ENCODE measurements at places on chromosomes 11 and 22. TPM values are rescaled to one million over a fixed set of nuclear protein-coding genes. Genes with fewer than 3 reads are reported as not detected.

The MGAT3 gene
- not detected for total RNA-seq

- no peak for DNase-seq
Measured at GRCh38 chr11:124674168-124674517, 439 bp downstream of the SPA17 start.

DNA sequence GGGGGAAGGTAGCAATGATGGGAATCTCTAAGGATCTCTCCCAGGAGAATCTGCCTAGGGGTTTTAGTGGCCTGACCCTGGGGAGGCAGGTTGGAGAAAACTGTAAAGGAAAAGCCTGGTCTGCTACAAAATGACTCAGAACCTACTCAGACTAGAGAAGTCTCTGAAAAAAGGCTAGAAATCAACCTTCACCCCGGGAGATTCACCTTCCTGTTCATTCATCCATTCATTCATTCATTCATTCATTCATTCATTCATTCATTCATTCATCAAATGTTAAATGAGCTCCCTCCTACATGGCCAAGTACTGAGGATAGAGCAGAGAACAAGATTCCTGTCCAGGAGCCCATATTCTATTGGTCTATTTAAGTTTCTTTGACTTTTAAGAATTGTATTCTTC lies 8.9 kb upstream of the ANKK1 start:
- DNase-seq = no peak

The NXPE2 gene
- total RNA-seq = not detected

GRCh38 chr11:119363851-119364590 lies 17.5 kb downstream of the USP2 start:
- peak; percentile 59 for DNase-seq

GRCh38 chr11:62599901-62600300 lies 1.8 kb downstream of the MTA2 start:
- DNase-seq = no peak

DNA sequence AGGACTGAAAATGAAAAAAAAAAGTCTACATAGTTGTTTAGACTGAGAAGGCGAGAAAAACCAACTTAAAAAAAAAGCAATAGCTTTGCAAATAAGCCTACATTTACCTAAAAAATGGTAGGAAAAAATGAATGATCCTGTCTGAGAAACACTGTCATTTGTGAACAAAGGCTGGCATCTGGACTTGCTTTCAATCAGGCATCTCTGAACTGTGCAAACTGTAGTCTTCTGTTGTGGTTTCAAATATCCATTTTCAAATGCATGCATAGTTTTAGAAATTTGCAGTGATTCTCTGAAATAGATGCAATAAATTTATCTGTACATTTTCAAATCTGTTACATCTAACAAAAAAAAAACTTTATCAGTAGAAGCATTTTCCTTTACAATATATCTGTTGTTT lies 106.1 kb upstream of the LUZP2 start:
- DNase-seq = no peak

DNA sequence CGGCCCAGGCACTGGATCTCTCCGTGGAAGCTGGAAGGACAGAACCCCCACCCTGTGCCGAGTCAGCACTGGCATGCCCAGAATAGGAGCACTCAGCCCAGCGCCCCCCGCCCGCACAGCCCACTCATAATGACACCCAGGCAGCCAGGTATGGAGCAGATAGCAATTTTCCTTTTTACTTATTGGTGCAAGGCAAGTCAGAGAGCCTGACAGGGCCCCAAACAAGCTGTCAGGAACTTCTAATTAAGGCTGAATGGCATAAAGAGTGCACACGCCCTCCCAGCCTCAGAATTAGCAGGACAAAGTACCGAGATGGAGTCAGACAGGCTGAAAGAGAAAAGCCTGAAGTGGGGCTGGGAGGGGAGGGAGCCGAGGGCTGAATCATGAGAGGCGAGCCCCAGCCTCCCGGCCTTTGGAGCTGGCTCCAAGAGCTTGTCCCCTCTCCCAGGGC lies 76.9 kb downstream of the DSCAML1 start:
- DNase-seq = no peak

DNA sequence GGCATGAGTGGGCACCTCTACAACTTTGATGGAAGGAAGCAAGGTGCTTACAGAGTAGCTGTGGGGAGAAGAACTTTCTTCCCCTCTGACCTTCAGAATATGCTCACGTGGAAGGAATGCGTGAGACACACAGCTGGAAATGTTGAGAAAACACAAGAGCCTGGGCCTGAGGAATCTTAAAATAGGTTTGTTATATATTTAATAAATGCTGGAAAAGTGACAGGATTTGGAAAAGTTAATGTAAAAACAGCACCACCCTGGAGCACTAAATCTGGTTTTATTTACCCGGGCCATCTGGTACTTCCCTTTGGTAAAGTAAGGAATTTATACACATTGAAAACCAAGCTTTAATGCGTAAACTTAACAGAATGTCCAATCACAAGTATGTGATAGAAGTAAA lies 14.0 kb upstream of the AMPD3 start:
- DNase-seq = no peak

The UBE2L3 gene
- 35.8 TPM for total RNA-seq

GRCh38 chr11:100624346-100624745 lies 62.7 kb upstream of the ARHGAP42 start:
- no peak for DNase-seq
